ENCODE measurements at places on chromosomes 4 and X. TPM values are rescaled to one million over a fixed set of nuclear protein-coding genes. Genes with fewer than 3 reads are reported as not detected.

DNA sequence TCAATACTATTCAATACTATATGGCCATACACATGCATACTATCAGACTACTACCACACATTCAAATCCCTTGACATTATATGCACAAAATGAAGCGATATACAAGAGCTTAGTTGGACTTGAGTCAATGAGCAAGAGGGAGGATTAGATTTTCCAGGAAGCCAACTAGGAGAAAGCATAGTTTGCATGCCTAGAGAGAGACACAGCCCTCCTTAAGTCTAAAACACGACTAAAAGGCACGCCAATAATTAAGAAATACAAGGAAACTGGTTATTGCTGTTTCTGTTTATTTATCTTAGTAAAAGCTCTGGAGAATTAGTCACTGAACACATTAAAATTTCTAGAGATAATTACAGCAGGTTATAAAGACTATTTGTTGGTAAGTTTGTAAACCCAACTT, 21.8 kb downstream of the MBNL3 start:
- no peak for DNase-seq

- DNase-seq = no peak
Measured at GRCh38 chrX:128458888-128459287, 406.7 kb upstream of the ACTRT1 start.

- peak; percentile 24 for DNase-seq
Measured at GRCh38 chrX:154082396-154083125, 15.0 kb downstream of the MECP2 start.

PNMA6F gene
- not detected for total RNA-seq

HMGN5 gene
- total RNA-seq = 0.87 TPM

- DNase-seq = no peak
Measured at GRCh38 chrX:154025230-154025629, 5.5 kb upstream of the IRAK1 start.

GRCh38 chrX:118694638-118695037, 32.8 kb upstream of the IL13RA1 start:
- DNase-seq = peak; percentile 23

- no peak for DNase-seq
Measured at GRCh38 chr4:67721770-67722597, 21.0 kb upstream of the UBA6 start.

HERC3 gene
- total RNA-seq = 7.5 TPM

SUPT20HL1 gene
- not detected for total RNA-seq

GRCh38 chrX:140799216-140799615, 89.7 kb downstream of the LINC00632 start:
- DNase-seq = no peak

GRCh38 chrX:150446151-150446550, 83.0 kb downstream of the MAMLD1 start:
- peak; percentile 41 for DNase-seq

- DNase-seq = no peak
Measured at GRCh38 chr4:18480928-18481327, 459.4 kb upstream of the LCORL start.

DNA sequence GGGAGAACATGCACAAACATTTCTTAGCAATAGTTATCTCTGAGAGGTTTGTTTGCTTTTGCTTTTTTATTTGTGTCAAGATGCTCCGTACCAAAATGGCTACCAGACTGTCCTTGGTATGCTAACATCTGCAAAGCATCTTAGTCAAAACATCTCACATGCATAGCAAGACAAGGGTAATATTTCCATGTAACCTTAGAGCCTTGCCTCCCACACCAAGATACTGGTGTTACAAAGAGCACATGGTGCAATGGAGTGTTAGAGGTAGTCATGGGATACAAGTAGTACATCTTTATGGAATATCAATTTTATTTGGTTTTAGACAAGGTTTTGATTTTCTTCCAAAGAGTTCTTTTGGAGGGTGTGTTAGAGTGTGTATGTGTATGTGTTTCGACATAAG, 109.7 kb downstream of the NR3C2 start:
- no peak for DNase-seq

TMEM156 gene
- total RNA-seq = 0.87 TPM

GRCh38 chr4:118931786-118932185, 43.1 kb downstream of the SYNPO2 start:
- DNase-seq = no peak

DNA sequence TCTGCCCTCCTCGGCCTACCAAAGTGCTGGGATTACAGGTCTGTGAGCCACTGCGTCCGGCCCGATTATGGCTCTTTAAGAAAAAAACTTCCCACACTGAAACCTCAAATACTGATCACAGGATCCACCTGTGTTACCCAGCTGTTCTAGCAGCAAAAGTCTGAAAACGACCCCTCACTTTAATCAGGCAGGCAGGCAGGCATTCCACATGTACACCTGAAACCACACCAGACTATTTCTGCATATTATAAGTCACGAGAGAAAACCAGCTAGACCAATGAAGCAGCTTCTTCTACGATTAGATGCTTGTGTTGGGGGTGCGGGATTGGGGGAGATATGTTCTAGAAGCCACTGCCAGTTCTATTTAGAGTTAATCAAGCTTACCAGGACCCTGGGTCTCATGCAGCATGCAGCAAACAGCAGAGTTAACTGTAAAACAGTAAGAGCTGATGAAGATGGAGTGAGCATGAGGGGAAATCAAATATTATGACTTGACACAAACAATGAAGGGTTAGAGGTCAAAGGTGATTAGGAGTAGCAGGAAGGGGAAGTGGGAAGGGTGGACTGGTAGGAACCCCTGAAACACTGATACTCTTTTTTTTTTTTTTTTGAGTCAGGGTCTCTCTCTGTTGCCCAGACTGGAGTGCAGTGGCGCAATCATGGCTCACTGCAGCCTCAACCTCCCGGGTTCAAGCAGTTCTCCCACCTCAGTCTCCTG, 18.9 kb upstream of the NKRF start:
- no peak for DNase-seq

SYTL4 gene
- total RNA-seq = 51.4 TPM

- DNase-seq = peak; percentile 66
Measured at GRCh38 chrX:57595381-57595811, 3.6 kb downstream of the ZXDB start.

DNA sequence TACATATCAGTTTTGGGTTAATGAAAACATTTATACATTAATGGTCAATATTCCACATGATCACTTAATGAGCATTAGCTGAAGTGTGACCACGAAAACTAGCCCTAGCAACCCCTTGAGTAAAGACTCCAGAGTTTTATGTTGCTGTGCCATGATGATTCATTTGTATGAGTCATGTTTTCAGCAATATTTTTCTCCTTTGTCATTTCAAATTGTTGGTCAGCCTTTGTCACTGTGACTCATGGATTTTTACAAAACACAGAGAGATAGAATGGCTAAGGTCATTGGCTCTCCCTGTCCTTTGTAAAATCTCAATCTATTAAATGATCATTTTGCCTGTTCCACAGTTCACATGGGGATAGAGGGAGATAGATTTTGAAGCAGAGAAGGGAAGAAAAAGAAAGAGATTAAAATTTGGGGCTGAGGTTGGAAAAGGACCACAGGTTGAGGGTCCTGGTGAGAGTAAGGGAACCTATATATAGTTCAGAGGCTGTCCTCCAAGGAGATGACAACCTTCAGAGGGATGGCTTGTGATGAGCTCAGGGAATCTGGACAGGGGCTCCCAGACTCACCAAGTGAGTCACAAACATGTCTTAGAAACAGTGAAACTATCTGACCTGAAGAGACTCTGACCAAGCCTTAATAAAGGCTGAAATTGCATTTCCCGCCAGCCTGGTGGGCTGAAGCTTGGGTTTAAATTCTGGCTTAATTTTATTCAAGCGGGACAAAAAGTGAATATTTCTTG, 25.6 kb downstream of the NR0B1 start:
- DNase-seq = peak; percentile 87

RNF175 gene
- 0.20 TPM for total RNA-seq

ARHGAP6 gene
- 0.22 TPM for total RNA-seq

GRCh38 chr4:81490403-81491160, 18.9 kb upstream of the RASGEF1B start:
- no peak for DNase-seq

- DNase-seq = no peak
Measured at GRCh38 chrX:82677286-82677685, 830.8 kb upstream of the POU3F4 start.

- DNase-seq = peak; percentile 1
Measured at GRCh38 chr4:157514711-157515110, 294.2 kb downstream of the GRIA2 start.

- DNase-seq = no peak
Measured at GRCh38 chr4:1564535-1565375, 119.4 kb downstream of the FAM53A start.

DNA sequence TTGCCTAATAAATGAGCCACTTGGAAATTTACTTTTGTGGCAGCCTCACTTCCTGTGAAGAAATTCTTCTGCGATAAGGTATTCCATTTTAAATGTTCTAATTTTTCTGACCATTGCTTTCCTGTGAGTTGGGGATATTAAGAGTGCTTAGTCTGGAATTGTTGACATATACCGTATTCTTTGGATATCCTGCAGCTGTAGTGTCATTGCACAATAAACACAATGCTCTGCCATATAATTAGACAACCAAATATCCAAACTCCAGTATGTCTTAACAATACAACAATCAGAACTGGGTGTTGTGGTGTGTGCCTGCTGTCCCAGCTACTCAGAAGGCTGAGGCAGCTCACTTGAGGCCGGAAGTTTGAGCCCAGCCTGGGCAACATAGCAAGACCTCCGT, 99.4 kb downstream of the LUZP4 start:
- peak; percentile 12 for DNase-seq

Measured in lung microvascular endothelial cell (primary cell).